ENCODE measurements at places on chromosomes 2 and 18. TPM values are rescaled to one million over a fixed set of nuclear protein-coding genes. Genes with fewer than 3 reads are reported as not detected.
A peak's percentile ranks its signal among the peaks of the same experiment; 100 is the strongest.

DNA sequence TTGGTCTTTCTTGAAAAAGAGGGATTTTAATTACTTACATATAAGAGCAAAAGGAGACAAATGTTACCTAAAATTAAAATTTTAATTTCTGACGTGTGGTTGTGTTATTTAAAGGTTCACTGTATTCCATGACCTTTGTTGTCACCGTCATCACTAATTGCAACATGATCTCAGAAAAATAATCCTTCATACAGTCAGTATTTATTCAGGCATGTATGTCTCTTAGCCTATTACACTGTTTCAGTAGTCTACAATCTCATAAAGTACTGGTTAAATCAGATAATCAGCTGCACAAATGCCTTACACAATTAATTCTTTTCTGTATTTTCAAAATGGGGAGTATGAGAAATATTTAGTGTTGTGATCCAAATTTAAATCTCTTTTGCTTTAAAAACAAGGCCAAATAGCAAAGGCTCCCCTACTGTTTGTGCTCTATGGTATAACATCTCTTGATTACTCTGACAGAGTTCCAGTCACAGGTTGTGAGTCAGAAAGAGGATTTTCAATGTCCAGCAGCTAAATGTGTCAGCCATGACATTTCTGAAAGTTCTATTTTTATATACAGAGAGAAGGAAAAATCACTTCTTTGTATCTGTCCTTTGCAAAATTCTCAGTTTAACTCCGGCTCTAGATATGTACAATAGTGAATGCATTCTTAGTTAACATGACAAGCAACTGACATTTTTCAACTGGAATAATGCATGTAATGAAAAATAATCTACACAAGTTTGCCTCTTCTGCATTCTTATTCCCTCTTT, 184.0 kb downstream of the FIGN start:
- no peak for DNase-seq

GRCh38 chr2:209146682-209147320, 277.0 kb upstream of the MAP2 start:
- no peak for DNase-seq

- no peak for DNase-seq
Observed at GRCh38 chr18:48947092-48947491, 3.7 kb downstream of the SMAD7 start.

SLC5A7 gene
- total RNA-seq: 0.17 TPM

- DNase-seq: no peak
Observed at GRCh38 chr2:67955748-67956603, 106.8 kb downstream of the C1D start.

- no peak for DNase-seq
Observed at GRCh38 chr2:210189452-210190138, 18.4 kb upstream of the KANSL1L start.

GRCh38 chr2:86617738-86618137, 5.9 kb downstream of the RNF103 start:
- no peak for DNase-seq

DSC1 gene
- total RNA-seq: not detected

- DNase-seq: no peak
Observed at GRCh38 chr2:16391986-16392385, 273.6 kb downstream of the CYRIA start.

GRCh38 chr18:44452346-44452745, 228.3 kb upstream of the SETBP1 start:
- no peak for DNase-seq

DNA sequence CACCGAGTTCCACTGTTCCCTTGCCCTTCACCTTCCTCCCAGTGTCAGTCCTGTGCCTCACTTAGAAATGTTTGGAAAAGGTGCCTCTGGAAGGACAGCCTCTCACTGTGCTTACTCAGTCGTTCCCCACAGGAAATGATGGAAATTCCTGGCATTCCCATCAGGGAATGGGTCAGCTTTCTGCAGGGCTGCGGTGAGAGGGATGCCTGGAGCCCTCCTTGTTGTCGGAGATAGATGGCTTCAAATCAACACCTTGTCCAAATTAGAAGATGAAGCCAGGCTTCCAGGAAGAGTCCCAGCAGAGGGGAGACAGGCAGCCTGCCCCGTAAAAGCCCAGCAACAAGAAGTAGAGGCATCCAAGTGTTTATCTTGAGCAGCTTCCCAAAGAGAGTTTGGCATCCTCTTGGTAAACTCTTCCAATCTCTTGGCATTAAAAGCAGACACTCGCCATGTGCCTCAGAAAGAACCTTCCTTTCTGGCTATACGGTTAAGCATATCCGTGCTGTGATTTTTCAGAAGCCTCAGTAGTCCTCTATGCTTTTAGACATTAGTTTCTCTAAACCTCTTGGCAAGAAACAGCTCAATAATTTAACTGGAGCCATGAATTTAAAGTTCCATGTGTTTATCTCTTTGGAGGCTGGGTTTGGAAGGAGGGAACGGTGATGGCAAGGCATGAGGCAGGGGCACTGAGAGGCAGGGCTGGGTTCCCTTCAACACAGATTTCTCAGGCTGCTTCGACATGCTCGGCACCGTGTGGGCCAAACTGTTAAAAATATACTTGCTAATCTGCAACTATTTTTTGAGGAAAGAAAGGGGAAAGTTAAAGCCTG, 25.1 kb downstream of the COLEC12 start:
- DNase-seq: peak; percentile 86

- DNase-seq: no peak
Observed at GRCh38 chr2:6342273-6342920, 523.3 kb downstream of the CMPK2 start.

GRCh38 chr2:38600921-38601455, 1.7 kb downstream of the HNRNPLL start:
- no peak for DNase-seq

DNA sequence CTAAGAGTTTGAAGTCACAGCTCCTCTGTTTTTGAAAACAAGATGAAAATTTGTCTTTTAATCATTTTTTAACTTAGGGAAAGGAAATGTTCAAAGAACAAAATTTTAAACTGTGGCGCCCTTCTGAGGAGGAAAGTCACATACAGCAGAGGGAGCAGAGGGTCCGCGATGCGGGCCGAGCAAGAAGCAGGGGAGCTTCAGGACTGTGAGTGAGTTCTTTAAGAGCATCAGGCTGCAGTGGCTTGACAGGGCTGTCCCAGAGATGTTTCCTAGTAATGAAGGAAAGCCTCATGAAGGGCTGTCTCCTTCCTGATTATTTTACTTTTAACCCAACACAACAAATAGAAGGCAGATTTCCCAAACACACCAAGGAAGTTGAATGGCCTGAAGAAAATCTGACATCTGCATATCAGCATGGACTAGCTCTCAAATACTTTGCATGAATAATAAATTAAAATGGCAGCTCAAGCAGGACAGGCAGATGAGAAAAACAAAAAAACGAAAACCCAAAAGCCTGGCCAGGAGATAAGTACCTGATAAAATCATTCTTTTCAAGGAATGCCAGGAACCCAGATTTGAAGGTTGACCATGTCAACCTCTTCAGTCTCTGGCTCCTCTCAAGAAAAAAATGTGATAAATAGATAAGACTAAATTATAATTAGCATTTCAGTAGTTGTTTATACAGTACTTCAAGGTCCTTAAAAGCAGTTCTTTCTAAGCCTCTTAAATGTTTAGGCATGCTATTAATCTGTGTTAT, 60.8 kb downstream of the SLC40A1 start:
- DNase-seq: peak; percentile 18

GRCh38 chr2:57218206-57218605, 828.4 kb upstream of the VRK2 start:
- DNase-seq: no peak

GRCh38 chr2:101380376-101380775, 6.9 kb downstream of the CREG2 start:
- DNase-seq: no peak

DNA sequence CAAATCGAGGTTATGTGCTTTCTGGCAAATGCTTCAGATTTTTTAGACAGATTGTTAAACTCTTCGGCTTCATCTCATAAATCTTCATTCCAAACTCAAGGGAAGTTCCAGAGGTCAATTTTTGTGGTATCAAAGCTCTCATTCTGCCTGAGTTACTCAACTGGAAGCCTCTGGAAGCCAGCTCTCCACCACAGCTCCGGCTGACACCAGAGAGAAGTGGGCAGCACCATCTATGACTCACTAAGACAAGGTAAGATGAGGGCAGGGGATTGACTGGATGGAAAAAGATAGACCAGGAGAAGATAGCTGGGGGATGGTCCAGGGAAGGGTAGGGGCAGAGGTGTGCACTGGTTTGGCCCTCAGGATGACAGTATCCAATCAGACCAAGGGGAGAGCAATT, 137.3 kb upstream of the HNRNPA3 start:
- no peak for DNase-seq

DNA sequence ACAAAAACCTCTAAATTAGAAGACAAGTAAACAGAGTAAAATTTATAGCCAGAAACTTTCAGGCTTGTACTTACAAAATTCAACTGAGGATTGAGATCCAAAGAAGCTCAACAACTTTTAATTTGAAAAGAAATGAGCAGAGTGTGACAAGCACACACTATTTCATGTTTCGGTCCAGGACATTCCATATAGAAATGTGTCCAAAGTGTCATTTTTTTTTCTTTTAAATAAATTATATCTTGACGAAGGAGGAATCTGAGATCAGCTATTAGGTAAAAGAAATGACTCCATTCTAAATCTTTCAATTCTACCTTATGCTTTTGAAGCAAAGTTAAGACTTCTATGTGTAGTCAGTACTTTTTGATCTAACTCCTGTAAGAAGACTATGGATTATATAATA, 4.6 kb downstream of the FN1 start:
- no peak for DNase-seq

UCN gene
- 0.59 TPM for total RNA-seq

L3MBTL4 gene
- 0.85 TPM for total RNA-seq

SIX3 gene
- total RNA-seq: not detected

GRCh38 chr18:55119434-55119833, 160.2 kb upstream of the CCDC68 start:
- no peak for DNase-seq

CTLA4 gene
- total RNA-seq: not detected

DNA sequence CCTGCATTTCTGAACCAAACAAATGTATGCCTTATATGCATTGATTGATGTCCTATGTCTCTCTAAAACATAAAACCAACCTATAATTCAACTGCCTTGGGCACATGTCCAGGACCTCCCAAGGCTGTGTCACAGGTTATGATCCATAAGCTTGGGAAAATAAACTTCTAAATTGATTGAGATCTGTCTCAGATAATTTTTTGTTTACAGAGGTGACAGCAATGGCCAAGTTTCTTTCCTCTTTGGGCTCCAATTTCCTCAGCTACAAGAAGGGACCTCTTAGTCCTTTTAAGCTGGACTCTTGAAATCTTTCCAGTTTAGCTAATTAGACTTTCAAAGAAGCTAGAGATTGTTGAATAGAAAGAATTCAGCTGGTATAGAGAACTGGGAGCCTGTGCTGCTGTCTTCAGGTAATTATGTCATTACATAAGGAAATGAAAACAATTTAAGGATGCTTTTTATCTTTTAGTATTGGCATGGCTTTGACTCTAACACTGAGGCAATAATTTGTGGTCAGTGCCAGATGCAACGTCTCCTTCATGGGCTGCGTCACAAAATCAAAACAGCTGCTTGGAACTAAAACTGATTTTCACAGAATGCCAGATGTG, 412.1 kb upstream of the TRIB2 start:
- no peak for DNase-seq

- DNase-seq: no peak
Observed at GRCh38 chr2:238700117-238700457, 147.8 kb upstream of the TWIST2 start.

- no peak for DNase-seq
Observed at GRCh38 chr2:134927195-134927594, 8.6 kb downstream of the CCNT2 start.

DNA sequence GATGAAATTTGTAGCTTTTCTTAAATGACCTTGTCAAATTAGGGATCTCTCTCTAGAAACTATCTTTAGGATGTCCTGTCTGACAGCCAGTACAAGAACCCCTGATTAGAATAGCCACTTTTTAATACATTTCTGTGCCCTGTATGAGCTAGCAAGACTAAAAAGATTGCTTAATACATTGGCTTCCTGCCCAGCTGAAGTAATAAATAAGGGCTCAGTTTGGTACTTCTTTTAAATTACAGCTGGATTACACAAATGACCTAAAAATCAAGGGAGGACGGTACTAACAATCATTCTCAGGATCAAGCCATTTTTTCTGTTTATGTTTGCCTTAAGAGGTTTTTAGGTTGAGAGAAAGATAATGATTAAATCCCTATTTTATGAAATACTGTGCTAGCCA, 11.6 kb upstream of the OLA1 start:
- no peak for DNase-seq

GRCh38 chr18:26821181-26821580, 44.3 kb downstream of the AQP4 start:
- no peak for DNase-seq

CDKL4 gene
- 0.24 TPM for total RNA-seq

HADHA gene
- 92.3 TPM for total RNA-seq

CIB4 gene
- not detected for total RNA-seq

LYPD6B gene
- 1.7 TPM for total RNA-seq

CYP1B1 gene
- 6.2 TPM for total RNA-seq

- DNase-seq: peak; percentile 78
Observed at GRCh38 chr2:202871300-202872141, at the start of gene ICA1L. TSS of gene ICA1L (minus strand) at chr2:202871766. CDS start at chr2:202829009, 42,757 bp downstream.
